ENCODE measurements at places on chromosomes 16 and 17.

GRCh38 chr17:35799942-35800341, 4.5 kb upstream of the MMP28 start:
- no peak for DNase-seq

DNA sequence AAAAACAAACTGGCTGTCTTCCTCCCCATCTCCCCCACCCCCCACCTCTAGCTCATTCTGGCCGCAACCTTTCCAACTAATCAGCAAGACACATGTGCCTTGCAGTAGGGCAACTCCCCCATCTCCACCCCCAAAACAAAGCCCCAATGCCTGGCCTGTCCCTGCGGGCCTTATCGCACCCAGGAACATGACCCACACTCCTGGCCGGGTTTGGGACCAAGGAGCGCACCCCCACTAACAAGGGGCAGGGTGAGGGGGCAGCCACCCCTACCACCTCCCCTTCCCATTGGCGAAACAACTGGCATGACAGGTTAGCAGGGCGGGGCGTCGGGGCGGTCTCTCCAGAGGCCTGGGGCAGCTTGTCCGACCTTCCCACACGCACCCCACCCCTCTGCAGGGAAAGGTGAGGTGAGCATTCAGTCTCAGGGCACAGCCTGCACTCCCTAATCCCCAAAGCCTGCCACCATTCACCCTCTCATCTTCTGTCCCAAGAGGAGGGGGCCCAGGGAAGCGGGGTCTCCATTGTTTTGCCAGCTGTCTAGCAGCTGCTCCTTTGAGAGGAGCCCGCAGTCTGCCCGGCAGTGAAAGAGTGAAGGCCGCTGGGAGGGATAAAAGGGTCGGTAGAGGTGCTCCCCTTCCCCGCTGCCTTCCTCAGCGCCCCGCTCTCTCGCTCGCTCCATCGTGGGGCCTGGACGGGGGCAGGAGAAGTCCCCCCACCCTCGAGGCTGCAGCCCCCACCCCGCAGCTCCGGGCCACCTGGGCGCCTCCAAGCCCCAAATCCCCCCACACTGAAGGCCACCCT, 765 bp downstream of the MYO18A start:
- DNase-seq, result peak; percentile 68

- no peak for DNase-seq
These were observed 4.7 kb upstream of the ABCC11 start for GRCh38 chr16:48252013-48252412.

- no peak for DNase-seq
These were observed 1.8 kb upstream of the FLOT2 start for GRCh38 chr17:28899212-28899815.

DNA sequence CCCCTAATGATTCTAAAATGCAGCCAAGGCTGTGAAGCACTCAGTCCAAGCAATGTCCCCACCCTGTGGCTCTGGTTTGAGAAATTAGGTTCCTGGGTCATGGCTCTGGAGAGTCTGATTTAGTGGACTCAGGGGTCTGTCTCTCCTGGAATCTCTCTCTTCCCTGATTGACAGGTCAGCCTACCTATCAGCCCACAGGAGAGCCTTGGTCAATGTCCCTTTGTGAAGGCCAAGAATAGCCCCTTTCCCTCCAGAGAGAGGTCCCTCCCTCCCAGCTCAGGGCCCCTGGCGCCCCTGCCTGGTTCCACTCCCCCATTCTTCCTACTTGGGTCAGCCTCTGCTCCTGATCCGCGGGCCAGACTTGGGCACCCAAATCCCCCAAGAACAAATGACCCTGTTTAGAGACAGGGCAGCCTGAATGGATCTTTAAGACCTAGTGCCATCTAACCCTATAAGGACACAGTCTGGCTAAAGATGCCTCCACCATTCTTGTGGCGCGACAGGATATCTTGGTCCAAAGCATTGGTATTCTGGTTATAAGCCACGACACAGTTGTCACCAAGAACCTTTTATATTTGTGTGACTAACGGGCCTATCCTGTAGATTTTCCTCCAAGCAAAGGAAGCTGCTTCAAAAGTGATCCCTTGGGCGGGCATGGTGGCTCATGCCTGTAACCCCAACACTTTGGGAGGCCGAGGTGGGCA, 38.3 kb upstream of the PRSS54 start:
- no peak for DNase-seq

DNA sequence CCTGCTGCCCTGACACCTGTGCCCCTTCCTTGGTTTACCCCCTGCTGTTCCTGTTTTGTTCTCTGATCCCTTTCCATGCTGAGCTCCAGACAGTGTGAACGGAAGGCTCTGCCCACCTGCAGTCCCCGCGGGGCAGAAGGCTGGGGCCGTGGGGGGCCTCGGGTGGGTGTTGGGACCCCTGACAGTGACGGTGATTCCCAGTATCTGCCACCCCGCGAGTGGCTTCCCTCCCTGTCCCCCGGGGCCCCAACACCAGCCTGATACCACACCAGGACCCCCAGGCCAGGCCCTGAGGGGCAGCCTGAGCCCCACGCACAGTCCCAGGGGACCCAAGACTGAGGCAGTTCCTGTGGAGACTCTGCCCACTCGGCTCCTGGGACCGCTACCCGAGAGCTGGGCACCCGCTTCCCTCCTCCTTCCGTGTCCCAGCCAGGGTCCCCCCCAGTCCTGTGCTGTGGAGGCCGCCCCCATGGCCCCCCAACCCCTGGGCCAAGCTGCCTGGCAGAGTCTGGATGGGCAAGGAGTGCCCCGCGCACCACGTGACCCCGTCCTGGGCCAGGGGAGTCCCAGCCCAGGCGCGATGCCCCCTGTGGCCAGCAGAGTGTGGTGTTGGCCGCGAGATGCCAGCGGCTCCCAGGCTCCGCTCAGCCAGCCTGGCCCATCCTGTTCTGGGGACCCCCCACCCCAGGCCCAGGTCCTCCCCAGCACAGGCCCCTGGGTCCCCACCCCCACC, 10.0 kb upstream of the C1QTNF8 start:
- peak; percentile 29 for DNase-seq

DNA sequence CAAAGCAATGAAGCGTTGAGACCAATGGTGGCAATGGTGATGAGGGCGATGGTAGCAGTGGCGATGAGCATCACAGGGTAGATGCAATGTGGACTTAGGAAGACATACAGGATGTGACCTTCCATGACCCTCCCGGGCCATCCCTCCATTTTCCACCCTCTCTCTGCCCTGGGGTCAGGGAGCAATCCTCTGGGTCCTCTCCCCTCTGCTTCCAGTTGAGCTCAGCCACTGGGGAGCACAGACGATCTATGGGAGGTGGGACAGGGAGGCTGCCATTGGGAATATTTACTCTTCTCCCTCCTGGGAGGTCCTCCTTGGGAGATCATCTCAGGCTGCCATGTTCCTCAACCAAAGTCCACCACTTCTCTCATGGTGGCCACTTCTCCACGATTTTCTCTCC, 260.7 kb upstream of the FOXF1 start:
- no peak for DNase-seq

DNA sequence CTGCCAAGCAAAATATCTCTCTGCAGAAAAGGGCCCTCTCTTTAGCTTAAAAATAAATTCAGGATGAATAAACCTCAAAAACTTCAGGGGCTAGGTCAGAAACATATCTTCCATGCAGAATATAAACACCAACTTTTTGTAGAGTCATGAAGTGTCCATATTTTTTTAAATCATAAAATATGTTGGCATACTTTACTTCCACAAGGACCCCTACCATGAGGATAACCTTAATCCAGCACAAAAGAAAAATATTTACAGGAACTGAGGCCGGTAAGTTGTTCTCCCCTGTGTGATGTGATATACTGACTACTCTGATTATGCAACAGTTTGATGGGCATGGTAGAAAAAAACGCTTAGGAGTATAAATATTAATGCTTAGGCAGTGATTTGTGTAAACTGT, 264.8 kb upstream of the CDH11 start:
- no peak for DNase-seq

Measured in NCI-H146 (cell line).